Astrocyte of the hippocampus (primary cell): ENCODE measurements at places on chromosomes 11 and 22.
A peak's percentile ranks its signal among the peaks of the same experiment; 100 is the strongest.

DNA sequence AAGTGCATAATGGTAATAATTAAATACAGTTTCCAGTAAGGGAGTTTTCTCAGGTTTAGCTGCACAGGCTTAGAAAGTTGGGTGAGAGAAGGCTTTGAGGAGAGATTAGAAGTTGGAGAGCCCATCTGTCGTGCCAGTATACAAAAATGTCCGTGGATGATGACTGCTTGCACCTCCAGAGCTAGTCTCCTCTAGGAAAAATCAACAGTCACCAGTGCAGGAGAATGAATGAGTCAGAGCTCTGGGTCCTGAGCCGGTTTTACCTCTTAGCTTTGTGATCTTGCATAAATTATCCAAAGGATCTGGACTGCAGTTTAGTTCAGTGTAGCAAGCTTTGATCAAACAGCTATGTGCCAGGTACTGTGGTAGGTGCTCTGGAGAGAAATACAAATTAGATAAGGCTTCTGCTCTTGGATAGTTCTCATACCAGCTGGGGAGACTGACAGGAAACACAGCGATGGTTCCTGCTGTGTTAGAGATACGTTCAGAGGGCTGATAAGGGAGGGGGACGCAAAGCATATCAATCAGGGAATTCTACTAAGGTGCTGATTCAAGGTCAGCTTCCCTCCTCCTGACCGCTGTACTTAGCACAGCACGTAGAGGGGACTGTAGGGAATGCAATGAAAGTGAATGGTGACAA is 125.9 kb downstream of the TEAD1 start:
- DNase-seq = peak; percentile 90

DNA sequence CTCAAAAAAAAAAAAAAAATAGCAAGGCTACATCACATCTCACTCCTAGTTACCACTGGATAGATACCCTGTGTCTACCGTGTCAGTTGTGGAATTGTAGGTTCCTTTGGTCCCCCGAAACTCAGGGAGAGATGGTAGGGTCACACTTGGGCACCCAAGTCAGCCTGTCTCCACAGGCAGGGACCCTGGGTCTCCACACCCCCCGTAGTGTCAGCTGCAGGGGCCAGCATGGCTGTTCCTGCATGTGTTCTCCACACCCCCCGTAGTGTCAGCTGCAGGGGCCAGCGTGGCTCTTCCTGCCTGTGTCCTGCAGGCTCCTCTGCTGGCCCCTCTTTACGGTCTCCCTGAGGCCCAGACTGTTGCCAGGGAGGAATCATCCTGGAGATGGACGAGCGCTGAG is 282.1 kb downstream of the BRD1 start:
- DNase-seq = no peak

DNA sequence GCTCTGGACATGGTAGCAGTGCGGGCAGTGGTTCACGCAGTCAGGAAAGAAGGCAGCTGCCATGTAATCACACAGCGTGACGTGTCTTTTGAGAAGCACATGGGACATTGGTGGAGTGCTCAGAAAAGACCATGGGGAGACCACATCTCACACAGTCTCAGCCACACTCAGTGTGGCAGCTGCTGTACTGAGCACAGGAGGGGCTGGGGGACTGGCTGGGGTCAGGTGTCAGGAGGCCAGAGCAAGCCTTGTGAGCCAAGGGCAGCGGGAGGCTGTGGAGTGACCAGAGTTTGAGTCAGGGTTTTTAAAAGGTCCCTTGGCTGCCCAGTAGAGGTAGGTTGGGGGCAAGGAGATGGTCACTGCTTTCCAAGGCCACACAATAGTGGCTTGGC is 18.5 kb downstream of the CLDN5 start:
- no peak for DNase-seq

DNA sequence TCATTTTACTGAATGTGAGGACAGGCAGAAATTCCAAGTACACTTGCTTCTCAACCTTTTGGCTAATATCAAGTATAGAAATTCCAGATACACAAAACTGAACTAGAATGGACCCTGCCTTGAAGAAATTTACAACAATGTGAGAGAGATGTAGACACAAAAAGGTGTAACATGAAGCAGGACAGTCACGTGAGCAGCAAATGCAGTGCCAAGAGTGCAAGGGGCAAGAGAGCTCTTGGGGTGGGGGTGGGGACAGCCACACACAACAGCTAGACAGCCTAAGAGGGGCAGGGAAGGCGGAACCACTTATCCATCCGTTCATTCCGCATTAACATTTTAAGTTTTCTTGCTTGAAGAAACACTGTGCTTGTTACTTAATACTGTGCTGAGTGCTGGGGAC is 28.9 kb downstream of the PLEKHA7 start:
- no peak for DNase-seq

- peak; percentile 75 for DNase-seq
These were observed 5.5 kb upstream of the NFAM1 start for GRCh38 chr22:42437488-42438292.

GRCh38 chr11:86183694-86184093 is 60.9 kb upstream of the EED start:
- DNase-seq = peak; percentile 41

DNA sequence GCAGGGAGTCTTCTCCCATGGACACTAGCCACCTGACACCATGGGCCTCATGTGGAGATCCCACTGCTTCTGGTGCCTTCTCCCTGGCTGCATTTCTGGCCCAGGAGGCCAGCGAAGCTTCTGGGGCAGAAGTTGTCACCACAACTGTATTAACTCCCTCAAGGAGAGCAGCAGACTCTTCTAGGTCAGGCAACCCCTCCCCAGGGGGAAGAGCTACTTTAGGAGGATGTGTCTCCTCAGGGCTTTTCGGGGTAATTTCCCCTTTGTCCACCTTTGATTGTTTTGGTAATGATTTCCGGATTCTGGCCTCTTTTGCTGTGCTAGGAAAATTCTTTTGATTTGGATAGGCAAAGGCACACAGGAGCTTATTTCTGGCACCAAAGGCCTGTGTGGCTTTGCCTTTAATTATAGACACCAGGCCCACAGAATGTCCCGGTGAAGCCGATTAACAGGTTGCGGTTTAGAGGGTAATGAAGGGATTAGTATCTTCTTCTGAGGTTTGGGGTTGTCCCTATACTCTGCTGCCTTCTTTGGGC is 8.9 kb upstream of the UCP2 start:
- DNase-seq = no peak

- DNase-seq = no peak
These were observed 417.8 kb upstream of the CADM1 start for GRCh38 chr11:115921986-115922385.

GRCh38 chr11:27233654-27234042 is 129.4 kb downstream of the CCDC34 start:
- DNase-seq = no peak

DNA sequence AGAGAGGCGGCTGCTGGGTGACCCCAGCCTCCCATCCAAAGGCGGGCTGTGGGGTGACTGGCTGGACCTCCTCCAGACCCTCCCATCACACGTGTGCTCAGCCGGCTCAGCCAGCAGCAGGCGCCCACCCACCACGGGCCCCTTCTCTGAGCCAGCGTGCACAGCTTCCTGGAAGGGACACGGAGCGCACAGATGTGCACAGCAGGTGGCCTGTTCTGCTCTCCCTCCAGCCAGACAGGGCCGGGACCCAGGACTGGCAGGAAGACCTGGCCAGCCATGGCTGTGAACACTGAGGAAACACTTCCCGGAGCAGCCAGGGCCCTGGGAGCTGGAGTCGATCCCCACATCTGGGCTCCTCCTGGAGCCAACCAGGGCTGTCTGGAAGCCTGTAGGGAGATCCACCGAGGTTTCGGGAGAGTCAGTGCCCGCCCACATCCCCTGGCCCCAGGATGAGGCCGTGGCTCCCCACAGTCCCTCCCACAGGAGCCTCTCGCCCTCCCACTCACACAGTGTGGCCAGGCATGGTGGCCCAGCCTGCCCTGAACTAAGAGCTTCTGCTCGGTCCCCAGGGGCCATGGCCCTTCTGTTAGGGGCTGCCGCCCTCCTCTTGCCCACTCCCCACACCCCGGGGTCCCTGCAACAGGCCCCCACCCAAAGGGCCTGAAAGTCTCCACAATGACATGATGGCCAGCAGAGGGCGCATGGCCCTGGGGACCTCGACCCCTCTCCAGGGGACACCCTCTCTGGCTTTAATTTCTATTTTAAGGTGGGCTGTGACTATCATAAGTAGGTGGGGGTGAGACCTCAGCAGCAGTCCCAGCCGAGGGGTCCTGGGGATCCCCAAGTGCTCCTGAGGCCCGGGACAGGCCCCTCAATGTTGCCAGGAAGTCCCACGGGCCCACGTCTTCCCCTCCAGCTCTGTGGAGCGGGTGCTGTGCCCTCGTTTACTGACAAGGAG is 90.6 kb upstream of the FGF3 start:
- DNase-seq = no peak

GRCh38 chr11:34134765-34135164 is 29.3 kb downstream of the NAT10 start:
- no peak for DNase-seq

DNA sequence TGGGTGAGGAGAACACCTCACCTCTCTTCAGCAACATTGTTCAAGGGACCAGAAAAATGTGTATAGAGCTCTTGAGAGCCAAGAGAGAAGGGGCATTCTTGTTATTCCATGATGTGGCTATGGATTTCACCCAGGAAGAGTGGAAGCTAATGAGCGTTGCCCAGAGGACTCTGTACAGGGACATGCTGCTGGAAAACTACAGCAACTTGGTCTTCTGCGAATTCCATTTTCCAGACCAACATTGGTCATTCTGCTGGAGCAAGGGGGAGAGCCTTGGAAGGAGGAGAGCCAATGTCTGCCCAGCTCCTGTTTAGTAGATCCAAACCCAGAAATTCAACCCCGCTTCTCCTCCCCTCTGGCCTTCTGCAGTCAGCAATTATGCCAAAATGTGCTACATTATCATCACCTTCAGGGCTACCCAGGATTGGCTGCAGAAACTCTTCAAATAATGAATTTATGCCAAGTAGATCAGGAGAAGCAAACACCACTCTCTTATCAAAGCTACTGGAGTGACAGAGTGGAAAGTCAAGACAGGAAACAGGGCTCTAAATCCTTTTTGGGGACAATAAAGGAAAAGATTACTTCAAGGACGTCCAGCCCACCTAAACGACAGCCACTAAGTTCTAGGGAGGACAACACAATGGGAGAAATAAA is 707.5 kb upstream of the LUZP2 start:
- no peak for DNase-seq

GRCh38 chr11:73680687-73681086 is 34.3 kb downstream of the PLEKHB1 start:
- DNase-seq = no peak

DNA sequence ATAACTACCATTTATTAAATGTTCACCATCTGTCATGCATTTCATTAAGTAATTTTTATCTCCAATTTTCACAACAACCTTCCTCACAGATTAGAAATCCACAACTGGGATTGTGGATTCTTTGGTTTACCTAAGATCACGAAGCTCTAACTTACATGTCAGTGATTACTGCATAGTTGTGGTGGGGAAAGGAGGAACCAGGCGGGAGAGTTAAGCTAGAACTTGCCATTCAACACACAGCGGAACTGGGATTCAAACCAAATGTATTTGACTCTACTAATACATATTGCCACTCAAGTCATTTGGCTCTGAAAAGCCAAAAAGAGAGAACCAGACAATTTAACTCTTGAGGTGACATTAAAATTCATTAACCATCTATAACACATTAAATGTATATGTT is 10.4 kb upstream of the LAYN start:
- peak; percentile 70 for DNase-seq

GRCh38 chr11:71330996-71331395 is 78.6 kb upstream of the SHANK2 start:
- no peak for DNase-seq

- DNase-seq = no peak
These were observed 558 bp downstream of the TSPAN4 start for GRCh38 chr11:843086-843734.

GRCh38 chr11:128116885-128117284 is 470.5 kb downstream of the ETS1 start:
- peak; percentile 4 for DNase-seq

DNA sequence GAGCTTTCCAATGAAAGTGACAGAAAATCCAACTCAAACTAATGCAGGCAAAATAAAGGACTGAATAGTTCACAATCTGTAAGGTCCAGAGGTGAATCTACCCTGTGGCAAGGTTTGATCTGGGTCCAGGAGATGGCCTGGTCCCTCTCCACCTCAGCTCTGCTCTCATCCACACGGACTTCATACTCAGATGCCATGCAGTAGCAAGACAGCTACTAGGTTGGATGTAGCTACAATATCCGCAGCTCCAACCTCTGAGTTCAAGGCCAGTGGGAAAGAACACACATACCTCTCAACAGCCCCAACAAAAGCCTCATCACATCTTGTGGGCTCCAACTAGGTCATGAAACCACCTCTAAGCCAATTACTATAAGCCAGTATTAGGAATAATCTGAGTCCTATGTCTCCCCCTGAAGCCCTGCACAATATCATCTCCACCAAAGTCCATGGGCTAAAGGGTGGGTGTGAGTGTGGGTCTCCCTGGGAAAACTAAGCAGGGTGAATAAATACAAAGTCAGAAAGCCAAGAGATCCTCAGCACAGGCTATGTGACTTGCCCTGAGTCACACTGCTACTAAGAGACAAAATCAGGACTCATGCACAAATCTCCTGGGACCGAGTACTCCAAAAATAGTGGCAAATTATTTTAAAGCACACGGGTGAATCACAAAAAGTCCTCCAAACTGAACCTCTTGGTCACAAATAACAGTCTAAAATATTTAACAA is 78.8 kb downstream of the LARGE1 start:
- DNase-seq = no peak

- DNase-seq = no peak
These were observed 32.0 kb downstream of the POU2AF3 start for GRCh38 chr11:111330234-111330893.

- no peak for DNase-seq
These were observed 18.7 kb downstream of the RCN1 start for GRCh38 chr11:32109592-32109991.

GRCh38 chr11:33716243-33716642 is 15.6 kb upstream of the C11orf91 start:
- DNase-seq = peak; percentile 57

DNA sequence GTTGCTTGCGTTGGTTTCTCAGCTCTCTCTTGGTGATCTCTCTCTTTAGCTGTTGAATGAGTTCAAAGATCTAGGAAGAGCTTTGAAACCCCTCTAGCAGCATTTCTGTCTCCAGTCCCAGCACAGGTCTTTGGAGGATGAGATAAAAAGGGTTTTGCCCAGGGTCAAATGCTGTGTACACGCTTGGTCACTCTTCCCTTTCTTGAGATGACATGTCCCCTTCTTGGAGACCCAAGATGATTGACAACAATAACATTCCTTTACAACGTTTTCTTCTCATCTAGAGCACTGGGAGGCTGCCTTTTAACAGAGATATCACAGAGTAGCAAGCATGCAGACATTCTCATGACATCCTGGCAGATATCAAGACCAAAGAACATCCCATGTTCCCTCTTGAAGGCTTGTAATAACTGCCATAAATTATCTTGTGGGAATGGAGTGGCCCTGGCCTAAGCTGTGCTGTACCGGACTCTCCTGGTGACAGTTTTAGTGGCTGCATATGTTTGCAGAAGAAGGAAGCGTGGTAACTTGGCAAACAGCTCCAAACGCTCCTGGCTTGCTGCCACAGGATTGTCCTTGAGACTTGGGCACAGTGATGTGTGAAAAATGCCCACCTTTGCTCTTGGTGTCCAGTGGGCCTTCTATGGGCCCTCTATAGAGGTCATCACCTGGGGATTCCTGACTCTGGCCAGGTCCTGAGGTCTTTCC is 107.8 kb downstream of the PTPRJ start:
- DNase-seq = no peak
